ENCODE measurements at places on chromosomes 2 and 18.

- no peak for DNase-seq
Observed at GRCh38 chr18:63410792-63411191, 11.5 kb downstream of the VPS4B start.

DNA sequence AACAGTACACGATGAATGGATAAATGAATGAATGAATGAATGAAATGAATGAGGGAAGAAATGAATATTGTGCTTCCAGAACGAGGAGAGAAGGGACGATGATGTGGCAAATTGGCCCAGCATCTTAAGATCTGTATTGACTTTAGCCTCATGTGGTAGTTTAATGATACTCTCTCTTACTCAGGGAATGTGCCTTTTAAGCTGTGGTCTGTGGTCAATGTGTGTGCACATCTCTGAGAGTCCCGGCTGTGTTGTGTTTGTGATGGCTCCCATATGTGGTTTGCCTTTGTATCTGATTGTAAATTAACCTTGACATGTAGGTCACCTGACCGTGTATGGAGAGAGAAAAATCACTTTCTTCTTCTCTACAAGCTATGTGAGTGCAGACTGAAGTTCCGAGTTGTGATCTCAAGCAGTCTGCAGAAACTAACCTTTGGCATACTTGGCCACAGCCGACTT is 91.2 kb downstream of the NEDD4L start:
- DNase-seq, result no peak

DNA sequence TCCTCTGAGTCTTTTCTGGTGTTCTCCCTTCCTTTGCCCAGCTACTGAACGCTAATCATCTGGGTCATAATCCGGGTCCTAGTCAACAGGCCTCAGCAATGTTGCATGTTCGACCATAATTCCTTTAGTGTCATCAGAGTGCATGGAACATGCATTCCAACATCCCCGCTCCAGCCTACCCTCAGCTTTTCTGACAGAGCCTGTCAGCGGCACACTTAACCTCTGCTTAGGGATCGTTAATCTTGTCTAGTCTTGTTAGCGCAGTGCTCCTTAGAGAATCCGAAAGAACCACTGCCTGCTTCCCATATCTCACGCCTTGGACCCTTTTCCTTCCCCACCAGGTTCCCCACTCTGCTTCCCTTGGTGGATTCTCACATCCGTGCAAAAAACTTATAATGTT is 767.9 kb upstream of the ID2 start:
- no peak for DNase-seq

DNA sequence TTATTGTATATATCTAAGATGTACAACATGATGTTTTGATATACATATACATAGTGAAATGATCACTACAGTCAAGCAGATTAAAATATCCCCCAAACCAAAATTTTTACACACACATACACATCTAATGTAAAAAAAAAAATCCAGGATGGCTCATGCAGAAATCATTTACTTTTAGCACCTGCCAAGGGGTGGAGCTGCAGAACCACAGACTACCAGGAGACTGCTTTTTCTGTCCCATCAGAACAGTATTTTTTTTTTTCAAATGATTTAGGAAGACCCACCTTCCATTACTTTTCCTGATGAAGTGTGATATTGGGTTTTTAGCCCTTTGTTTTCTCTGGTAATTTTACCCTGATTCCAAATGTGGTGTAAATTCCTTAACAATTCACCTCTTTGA is 61.9 kb downstream of the AQP4 start:
- DNase-seq, result no peak

DNA sequence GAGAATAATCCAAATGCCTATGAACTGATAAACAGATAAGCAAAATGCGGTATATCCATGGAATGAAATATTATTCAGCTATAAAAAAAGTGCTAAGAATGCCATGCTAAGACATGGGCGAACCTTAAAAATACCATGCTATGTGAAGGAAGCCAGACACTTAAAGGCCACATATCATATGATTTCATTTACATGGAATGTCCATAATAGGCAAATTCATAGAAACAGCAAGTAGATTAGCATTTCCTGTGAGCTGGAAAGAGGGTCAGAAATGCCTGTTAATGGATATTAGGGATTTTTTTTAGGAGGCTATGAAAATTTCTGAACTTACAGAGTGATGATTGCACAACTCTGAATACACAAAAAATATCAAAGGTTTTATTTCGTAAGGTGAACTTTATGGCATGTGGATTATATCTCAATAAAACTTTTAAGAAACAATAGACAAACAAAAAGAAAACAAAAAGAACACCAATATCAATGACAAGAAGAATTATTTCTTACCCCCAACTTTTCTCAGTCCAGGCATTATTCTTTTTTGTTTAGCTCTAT is 1207.7 kb downstream of the SUCLG1 start:
- DNase-seq, result no peak

GRCh38 chr2:26533661-26534060 is 55.7 kb upstream of the OTOF start:
- DNase-seq, result no peak

- no peak for DNase-seq
Observed at GRCh38 chr2:25098670-25099486, 57.0 kb downstream of the EFR3B start.
